ENCODE measurements at places on chromosomes 7 and 10. TPM values are rescaled to one million over a fixed set of nuclear protein-coding genes. Genes with fewer than 3 reads are reported as not detected.

DNA sequence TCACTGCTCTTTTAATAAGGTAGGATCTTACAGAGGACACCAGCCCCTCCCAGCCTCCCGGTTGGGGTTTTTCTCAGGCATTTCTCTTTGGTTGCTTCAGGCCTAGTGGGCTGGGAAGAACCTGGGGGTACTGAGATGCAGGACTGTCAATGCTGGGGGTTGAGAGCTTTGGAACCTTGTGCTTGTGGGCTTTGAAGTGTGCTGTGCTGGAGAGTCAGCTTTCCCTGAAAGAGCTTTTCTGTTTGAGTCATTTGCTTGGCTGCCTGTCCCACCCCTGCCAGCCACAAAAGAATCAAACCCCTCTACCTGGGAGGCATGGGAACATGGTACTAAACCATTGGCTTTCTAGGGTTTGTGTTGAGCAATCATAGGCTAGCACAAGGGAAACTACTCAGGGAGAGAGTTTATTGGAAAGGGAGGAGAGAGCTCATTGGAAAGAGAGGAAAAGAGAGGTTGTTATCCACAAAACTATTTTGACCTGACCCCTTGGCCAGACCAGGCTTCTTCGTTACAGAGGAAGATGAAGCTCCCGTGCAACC, 1.4 kb downstream of the SCD start:
- DNase-seq = no peak

The FIS1 gene
- total RNA-seq = 155 TPM

The PLAC9 gene
- total RNA-seq = 37.7 TPM

The LDB1 gene
- total RNA-seq = 43.0 TPM
